Hematopoietic multipotent progenitor cell treated with erythropoietin and hydrocortisone succinate and interleukin-3 and kit ligand, for 15 days (in vitro differentiated cells): ENCODE measurements at places on chromosomes 2 and 18.
A peak's percentile ranks its signal among the peaks of the same experiment; 100 is the strongest.

GRCh38 chr2:10009271-10009810 is 34.0 kb upstream of the KLF11 start:
- no peak for DNase-seq

DNA sequence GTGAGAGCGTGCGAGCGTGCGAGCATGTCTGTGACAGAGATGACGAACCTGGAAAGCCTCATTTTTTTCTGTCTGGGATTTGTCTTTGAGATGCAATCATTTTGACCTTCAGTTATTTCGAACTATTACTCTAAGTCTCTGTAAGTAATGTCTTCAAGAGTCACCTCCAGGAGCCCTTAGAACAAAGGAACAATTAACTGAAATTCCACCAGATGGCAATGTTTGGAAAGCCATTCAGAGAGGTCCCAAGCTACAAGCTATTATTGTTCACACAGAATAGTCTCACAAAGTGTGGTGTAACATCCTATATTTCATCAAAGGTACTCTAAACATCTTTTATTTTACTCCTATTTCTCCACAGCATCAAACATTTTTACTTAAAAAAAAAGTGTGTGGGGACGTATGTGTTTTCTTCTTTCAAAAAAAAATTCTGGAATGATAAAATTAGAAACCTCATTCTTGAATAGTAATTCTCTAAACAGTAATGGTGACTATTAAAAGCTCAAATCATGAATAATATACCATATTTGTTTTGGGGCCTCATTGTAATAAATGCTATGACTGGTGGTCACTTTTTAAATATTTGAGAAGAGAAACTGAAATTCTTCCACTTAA is 35.1 kb upstream of the MAPRE2 start:
- peak; percentile 69 for DNase-seq

GRCh38 chr2:179861416-179862067 is at the start of gene ZNF385B:
ZNF385B (minus strand) TSS chr2:179861612.
- no peak for DNase-seq

GRCh38 chr2:236745420-236746210 is 176.0 kb downstream of the ACKR3 start:
- no peak for DNase-seq

DNA sequence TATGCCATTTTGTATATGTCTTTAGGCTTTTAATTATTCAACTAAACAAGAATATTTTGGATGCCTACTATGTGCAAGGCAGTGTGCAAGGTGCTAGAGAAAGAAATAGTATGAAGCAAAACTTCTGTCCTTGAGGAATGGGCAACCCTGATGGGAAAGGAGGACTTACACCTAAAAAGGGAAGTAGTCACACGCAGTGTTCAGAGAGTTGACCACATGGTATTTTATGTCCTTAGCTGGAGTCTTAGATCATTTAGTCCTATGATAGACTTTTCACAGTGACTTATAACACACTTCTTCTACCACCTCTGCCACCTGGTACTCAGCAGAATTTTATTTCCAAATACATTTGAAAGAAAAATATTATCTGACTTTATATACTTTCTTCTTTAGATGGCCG is 291.6 kb downstream of the PLCL1 start:
- DNase-seq, result no peak

- DNase-seq, result no peak
Measured at GRCh38 chr2:54444503-54444902, 11.6 kb upstream of the SPTBN1 start.

GRCh38 chr2:224638301-224638823 is 53.2 kb upstream of the CUL3 start:
- no peak for DNase-seq

GRCh38 chr18:35407871-35408481 is 30.8 kb upstream of the ZNF396 start:
- peak; percentile 74 for DNase-seq

- no peak for DNase-seq
Measured at GRCh38 chr2:125870264-125870663, 785.7 kb upstream of the GYPC start.

DNA sequence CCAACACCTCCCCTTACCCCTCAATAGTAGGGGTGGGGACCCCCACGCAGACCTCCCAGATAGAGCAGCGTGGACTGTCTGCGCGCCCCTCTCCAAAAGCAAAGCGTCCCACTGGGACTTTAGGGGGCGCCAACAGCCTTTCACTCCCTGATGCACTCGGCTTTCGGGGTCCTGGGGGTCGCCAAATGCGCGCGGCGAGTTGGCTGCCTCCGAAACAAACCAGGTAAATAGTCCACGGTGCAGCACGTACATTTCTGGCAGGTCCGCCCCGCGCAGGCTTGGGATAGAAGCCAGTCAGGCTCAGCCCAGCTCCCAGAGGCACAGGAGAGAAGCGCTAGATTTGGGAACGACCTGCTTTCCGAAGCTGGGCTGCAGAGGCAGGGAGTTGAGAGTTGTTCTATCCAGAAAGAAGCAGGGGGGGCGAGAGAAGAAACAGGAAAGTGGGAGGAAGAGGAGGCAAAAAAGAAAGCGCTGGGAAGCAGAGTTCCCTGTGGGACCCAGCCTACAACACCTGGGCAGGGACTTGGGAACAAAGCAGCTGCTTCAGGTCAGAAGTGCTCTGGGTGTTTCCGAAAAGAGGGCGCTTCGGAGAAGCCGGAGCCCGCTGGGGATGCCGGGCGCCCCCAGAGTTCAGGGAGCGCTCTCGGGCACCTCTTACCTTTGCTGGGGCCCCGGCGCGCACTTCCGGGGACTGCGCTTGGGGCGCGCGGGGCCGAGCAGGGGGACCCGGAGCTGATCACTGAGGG is 544 bp downstream of the EVA1A start:
- no peak for DNase-seq

DNA sequence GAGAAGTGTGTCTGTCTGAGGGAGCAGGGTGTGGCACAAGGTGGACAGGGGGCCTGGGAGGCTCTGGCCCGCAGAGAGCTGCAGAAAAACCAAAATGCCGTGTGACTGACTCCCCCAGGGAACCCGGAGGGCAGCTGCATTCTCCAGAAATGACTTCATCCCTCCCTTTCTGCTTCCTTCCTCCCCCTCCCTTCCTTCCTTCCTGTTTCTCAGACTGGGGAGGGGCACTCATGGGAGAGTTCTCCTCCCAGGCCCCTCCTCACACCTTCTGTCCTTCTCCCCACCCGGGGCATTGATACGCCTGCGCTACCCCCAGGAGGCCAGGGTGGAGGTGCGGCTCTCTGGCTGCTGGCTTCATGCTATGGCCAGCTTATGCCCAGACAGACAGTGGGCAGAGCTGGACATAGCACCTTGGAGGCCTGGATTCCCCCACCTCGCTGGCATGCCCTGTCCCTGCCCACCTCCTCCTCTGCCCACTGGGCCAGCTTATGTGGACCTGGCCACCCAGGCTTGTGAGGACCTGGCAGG is 8.2 kb upstream of the GPR17 start:
- no peak for DNase-seq

DNA sequence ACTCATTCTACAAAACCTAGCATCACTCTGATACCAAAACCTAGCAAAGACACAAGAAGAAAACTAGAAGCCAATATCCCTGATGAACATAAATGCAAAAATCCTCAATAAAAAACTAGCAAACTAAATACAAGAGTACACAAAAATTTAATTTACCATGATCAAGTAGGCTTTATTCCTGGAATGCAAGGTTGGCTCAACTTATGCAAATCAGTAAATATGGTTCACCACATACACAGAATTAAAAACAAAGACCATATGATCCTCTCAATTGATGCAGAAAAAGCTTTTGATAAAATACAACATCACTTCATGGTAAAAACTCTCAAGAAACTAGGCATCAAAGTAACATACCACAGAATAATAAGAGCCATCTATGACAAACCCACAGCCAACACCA is 188.3 kb downstream of the ETAA1 start:
- no peak for DNase-seq

DNA sequence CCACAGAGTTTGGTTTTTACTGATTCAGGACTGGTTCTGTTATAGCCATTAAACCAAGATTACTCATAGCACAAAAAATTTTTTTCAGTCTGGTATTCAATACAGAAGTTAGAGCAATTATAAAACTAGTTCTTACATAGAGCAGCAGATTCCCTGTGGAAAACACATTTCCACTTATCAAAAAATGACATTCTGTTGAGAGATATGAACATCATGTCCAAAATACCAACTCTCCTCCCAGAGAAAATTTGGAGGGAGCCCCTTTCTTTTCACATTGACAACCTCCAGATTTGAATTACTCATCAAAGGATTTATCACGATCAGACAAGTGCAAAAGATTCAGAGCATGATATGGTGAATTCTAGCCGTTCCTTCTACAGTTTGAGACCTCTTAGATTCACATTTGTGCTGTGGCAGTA is 126.8 kb upstream of the SERPINE2 start:
- no peak for DNase-seq

DNA sequence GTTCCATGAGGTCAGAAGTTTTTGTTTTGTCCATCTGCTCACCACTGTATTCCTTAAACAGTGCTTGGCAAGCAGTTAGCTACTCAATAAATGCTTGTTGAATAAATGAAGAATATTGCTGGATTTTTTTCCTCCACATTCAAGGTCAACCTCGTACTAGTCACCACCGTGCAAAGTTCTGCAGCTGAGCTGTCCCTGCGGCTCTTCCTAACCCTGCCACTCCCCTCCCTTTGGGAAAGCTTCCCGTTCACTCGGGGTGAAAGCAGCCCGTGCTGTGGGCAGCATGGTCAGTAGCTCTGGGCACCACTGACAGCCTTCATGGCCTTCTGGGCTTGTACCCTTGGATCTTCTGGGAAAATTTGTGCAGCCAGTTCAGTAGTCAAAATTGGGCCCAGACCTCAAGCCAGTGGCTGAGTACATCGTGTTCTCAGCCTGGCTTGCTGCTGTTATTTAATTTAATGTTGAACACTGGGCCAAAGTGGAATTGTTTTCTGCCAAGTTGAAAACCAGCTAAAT is 469.3 kb upstream of the RAB12 start:
- no peak for DNase-seq

DNA sequence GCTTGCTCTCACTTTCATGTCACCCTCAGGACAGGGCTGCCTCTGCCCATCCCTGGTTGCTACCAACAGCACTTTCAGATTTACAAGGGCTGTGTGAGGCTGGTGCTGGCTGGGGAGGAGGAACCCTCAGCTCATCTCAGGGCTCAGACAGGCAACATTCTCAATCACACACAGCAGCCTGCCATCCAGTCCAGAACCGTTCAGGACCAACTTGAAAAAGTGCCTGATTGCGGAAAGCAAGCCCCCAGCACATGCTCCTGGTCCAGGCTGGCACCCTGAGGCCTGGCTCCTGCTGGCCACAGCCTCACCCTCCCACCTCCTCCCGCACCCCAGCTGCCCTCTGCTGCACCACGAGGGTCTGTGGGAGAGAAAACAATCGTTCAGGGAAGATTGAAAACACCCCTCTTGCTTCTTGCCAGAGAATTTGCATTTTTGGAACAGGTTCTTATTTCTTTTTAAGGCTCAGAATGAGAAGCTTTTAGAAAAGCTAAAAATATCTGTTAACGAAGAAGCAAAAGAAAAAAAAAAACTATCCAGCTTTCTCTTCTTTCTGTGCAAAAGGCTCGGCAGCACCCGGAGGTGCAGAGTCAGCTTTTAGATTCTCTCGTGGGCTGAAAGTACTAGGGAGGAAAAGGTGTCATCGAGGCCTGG is 403.8 kb upstream of the ID2 start:
- DNase-seq, result no peak

DNA sequence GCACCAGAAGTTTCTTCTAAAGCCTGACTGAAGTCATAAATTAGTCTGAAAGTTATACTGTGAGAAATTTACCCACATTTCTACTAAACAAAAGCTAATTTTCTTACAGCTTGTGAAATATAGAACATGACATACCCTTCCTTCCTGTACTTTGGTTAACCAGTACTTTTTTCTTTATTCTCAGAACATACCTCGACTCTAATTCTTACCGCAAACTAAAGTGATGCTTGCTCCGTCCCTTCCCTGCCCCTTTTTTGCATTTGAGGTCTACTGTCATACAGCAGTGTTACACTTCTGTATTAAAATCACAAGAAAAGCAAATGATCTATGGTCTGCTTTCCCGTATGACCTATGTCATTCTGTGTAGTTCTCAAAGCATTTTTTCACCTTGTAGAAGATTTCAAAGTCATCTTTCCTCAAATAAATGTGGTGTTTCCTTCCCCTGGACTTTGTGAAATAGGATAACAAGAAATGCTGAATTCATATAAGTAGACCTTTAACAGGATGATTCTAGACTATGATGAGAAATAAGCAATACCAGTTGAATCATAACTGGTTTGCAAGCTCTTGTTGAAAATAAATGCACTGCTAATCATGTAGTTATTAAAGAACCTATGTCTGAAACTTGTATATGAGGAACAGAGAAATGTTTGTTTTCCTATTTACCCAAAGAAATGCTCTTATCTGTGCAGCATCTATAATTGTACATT is 30.4 kb downstream of the CYTIP start:
- DNase-seq, result no peak

GRCh38 chr2:64401529-64401880 is 52.5 kb upstream of the LGALSL start:
- no peak for DNase-seq

GRCh38 chr2:56107502-56108220 is 76.1 kb upstream of the CCDC85A start:
- DNase-seq, result no peak

GRCh38 chr2:161995553-161996016 is 78.4 kb downstream of the DPP4 start:
- DNase-seq, result no peak

- DNase-seq, result no peak
Measured at GRCh38 chr18:78586586-78586985, 393.0 kb upstream of the SALL3 start.

DNA sequence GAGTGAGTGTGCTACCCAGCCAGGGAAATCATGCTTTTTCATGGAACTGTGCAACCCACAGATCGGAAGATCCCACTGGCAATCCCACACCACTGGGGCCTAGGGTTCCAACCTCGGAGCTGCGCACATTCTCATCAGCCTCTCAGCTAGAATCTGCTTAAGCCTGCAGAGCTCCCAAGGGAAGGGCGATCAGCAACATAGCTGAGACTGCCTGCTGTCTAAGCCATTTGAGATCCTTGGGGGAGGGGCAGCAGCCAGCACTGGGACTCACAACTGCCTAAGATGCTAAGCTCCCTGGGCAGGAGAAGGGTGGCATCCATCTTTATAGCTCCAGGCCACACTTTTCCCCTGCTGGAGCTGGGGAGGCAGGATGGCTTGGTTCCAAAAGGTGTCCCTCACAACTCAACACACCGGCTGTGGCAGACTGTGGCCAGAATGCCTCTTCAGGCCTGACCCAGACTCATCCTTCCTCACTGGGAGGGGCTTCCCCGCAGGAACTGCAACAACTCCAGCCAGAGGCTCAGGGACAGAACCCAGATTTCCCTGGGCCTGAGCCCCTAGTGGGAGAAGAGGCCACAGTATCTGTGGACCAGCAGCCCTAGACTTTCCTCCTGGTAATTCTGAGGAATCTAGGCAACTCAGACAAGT is 1133.3 kb upstream of the PIK3C3 start:
- no peak for DNase-seq

- no peak for DNase-seq
Measured at GRCh38 chr18:26432651-26433424, 115.5 kb downstream of the KCTD1 start.

DNA sequence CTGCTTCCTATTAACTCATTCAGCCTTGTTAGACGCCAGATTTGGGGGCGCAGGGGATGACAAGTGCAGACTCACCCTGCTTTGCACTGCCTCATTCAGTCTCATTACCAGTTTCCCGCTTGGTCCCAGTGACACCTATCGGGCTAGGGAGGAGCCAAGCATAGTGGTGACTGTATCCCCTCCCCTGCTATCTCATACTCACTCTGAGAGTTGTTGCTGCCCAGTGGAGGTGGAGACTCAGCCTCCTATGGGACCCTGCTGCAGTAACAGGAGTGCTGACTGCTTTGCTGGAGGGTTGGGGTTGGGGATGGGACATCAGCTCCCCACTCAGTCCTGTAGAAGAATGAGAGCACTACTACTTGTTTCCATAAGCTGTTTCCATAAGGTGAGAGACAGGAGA is 21.3 kb upstream of the PIK3C3 start:
- DNase-seq, result no peak
